Epithelial cell of alveolus of lung (primary cell): ENCODE measurements at places on chromosomes 12 and 14. TPM values are rescaled to one million over a fixed set of nuclear protein-coding genes. Genes with fewer than 3 reads are reported as not detected.

Gene PTPN6
- total RNA-seq, result 1.0 and 4.2 TPM in 2 replicates

Gene SSTR1
- 0.26 and 0.72 TPM in 2 replicates for total RNA-seq

Gene PITPNM2
- total RNA-seq, result 2.5 and 13.9 TPM in 2 replicates

Gene FGD4
- total RNA-seq, result 6.7 and 10.5 TPM in 2 replicates

Gene SIRT4
- total RNA-seq, result 0.78 and 5.6 TPM in 2 replicates

Gene SLC41A2
- 4.7 and 17.5 TPM in 2 replicates for total RNA-seq

Gene POTEM
- total RNA-seq, result not detected in 2 replicates

Gene NELL2
- total RNA-seq, result not detected in 2 replicates

Gene PZP
- total RNA-seq, result under 0.01 TPM in 1 of 2 replicates, not detected in the other

Gene A2ML1
- not detected in 2 replicates for total RNA-seq

Gene YAF2
- total RNA-seq, result 10.2 and 26.5 TPM in 2 replicates

Gene KRT73
- not detected in 2 replicates for total RNA-seq

Gene SAMD15
- total RNA-seq, result 0.39 and 0.48 TPM in 2 replicates

Gene RNFT2
- total RNA-seq, result 1.7 and 2.1 TPM in 2 replicates

Gene KRT85
- not detected in 2 replicates for total RNA-seq

Gene SLC6A12
- total RNA-seq, result not detected in 2 replicates

Gene MIPOL1
- total RNA-seq, result 6.6 and 8.9 TPM in 2 replicates

Gene BATF
- not detected in 2 replicates for total RNA-seq

Gene CPNE8
- 0.91 and 1.8 TPM in 2 replicates for total RNA-seq

Gene MFAP5
- total RNA-seq, result 1.2 TPM in 1 of 2 replicates, not detected in the other

Gene HOXC9
- total RNA-seq, result 1.0 and 1.4 TPM in 2 replicates

Gene NTN4
- 1.7 and 17.3 TPM in 2 replicates for total RNA-seq

Gene MYF6
- total RNA-seq, result under 0.01 and 0.80 TPM in 2 replicates

Gene CLEC4C
- not detected in 2 replicates for total RNA-seq

Gene PPM1H
- total RNA-seq, result 0.08 and 0.78 TPM in 2 replicates

Gene CCDC59
- total RNA-seq, result 32.5 and 50.4 TPM in 2 replicates

Gene SLC4A8
- total RNA-seq, result 1.9 and 3.4 TPM in 2 replicates

Gene GLI1
- 2.7 and 4.9 TPM in 2 replicates for total RNA-seq

Gene RPL10L
- not detected in 2 replicates for total RNA-seq

Gene EMP1
- total RNA-seq, result 143 and 190 TPM in 2 replicates

Gene KLHL33
- 0.13 TPM in 1 of 2 replicates, not detected in the other for total RNA-seq

Gene AP5M1
- 15.3 and 16.8 TPM in 2 replicates for total RNA-seq

Gene IRAK3
- 16.0 and 20.9 TPM in 2 replicates for total RNA-seq

Gene SERPINA3
- total RNA-seq, result 29.4 and 66.7 TPM in 2 replicates
